ENCODE measurements at places on chromosomes 3 and 15.

- no peak for DNase-seq
Measured at GRCh38 chr15:26967719-26968269, 3.2 kb upstream of the GABRG3 start.

DNA sequence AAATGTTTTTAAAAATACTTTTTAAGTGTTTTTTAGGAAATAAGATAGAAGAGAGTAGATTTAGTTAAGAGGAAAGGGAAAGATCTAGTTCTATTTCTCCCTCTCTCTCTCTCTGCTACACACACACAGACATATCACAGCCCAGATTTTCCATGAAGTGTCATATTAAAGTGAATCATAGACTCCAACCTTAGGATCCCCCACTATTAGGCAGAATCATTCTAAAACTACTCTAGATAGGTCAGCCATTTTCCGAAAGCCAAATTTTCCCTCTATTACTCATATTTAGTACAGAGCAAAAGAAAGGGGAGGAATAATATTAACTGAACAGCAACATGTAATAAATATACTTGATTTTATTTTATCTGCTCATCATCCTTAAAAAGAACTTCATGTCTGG lies 45.1 kb upstream of the RSL24D1 start:
- no peak for DNase-seq

DNA sequence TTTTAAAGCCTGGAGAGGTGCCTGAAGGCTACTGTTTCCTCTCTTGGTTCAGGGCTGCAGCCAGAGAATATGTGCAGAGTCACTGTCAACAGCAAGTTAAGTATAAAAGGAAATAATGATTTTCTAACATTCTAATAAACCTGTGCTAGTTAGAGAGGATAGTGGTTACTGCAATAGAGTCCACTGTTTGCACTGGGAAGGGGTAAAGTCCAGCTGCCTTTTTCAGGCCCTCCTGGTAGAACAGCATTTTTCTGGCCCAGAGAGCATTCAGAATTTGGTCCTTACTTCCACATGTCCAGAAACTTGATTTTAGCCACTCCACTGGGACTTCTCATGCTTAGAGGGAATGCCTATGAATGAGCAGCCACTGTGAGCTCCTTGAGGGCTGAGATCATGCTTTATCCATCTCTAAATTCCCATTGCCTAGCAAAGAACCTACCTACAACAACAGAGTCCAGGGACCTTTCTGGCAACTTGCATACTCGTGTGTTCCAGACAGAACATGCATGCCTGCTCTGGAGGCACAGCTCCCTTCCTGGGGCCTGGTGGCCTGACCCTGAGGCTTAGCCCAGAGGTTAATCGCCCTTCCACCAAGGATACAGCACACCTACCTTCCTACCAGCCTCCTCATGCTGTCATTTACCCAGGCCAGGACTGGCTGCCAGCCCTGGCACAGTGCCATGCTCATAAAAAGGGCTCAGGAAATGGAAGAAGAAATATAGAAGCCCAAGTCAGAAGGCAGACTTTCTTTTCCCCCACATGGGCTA lies 50.3 kb upstream of the ATP13A3 start:
- no peak for DNase-seq

DNA sequence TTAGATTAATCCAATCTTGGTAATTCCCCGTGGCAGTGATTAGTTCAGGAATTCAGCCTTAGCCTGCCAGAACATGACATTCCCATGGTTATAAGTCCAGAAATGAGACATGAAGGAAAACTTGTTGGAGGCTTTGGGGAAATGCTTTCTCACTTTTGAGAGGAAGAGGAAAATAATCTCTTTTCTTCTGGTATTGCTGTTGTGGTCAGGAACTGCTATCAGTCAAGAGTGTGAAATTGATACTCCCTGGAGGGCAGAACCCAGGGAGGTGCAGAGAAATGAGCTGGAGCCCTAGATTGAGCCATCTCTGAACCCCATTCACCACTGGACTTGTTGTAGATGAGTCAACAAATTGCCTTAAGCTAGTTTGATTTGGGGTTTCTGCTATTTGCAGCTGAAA lies 38.6 kb upstream of the APH1B start:
- no peak for DNase-seq

- DNase-seq, result peak; percentile 14
Measured at GRCh38 chr3:150603980-150604319, 829 bp downstream of the SELENOT start.

GRCh38 chr15:98873441-98874218 lies 134.0 kb downstream of the PGPEP1L start:
- no peak for DNase-seq

DNA sequence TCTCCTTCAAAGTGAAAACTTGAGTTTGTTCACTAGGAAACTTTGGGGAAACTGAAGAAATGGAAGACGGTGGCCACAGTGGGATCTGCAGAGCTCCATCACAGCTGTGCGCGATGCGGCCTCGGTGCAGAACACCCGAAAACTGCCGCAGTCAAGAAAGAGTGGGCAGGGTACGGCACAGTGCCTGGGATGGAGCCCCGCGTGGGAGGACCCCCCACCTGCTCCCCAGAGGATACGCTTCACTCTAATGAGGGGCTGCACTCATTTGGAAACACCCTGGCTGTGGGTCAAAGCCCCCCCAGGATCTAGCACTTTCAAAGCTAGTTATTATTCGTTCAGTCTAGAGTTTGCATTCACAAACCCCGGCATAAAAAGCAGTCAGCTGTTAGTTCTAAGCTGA lies 9.5 kb downstream of the ADAMTS17 start:
- DNase-seq, result no peak

DNA sequence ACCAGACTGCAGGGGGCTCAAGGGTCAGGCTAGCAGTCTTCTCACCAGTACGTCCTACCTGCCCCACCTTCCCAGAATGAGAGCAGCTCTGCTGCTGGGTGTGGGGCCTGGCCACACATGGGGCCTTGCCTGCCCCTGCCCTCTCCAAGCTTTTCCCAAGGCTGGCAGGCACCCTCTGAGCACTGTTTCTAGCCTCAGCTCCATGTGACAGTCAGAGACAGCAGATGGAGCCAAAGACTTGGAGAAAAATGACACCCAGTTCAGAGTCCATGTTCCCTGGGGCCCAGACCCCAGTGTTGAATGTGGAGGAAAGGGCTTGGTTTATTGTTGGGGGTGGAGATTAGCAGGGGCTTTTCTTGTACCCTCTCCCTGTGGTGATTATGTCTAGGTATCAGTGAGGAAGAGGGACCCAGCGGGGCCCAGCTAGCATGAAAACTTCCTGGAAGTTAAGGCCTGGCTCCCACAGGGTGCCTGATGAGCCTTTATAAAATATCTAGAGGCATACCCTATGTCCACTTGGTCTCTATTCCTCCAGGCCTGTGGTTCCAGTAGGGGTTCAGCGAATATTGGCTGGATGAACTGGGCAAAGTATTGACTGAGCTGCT lies 153.8 kb downstream of the EEFSEC start:
- DNase-seq, result no peak

- DNase-seq, result no peak
Measured at GRCh38 chr15:23074684-23075083, 35.3 kb upstream of the TUBGCP5 start.

DNA sequence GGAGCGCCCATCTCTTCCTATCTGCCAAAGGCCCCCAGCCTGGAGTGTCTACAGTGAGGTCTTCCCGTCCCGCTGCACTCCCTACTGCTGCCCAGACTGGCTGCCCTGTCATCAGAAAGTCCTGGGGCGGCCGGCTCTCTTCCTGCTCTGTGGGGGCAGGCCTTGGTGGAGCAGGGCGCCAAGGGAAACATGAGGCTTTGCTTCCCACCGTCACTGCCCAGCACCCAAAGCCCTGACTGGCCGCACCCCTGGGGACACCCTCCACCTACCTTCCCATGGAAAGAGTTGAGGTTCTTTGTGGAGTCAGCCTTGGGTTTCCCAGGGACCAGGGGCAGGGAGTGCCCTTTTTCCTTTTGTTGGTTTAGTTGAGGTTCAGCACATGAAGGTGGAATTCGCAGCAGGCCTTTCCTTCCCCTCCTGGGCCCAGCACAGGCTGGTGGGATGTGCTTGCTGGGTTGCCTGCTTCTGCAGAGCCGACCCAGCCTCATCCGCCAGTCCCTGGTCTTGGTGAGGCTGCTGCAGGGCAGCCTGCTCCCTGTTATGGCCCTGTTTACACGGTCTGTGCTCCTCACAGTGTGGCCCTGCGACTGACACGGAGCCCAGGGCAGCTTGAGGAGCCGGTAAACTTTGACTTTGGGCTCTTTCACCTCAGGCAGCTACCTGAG lies 51.8 kb upstream of the PLXNA1 start:
- DNase-seq, result no peak

- DNase-seq, result no peak
Measured at GRCh38 chr15:42147431-42147735, 9.1 kb downstream of the PLA2G4F start.

- no peak for DNase-seq
Measured at GRCh38 chr3:121896823-121897222, 2.6 kb downstream of the SLC15A2 start.

- no peak for DNase-seq
Measured at GRCh38 chr3:71163198-71163918, 420.2 kb downstream of the FOXP1 start.

DNA sequence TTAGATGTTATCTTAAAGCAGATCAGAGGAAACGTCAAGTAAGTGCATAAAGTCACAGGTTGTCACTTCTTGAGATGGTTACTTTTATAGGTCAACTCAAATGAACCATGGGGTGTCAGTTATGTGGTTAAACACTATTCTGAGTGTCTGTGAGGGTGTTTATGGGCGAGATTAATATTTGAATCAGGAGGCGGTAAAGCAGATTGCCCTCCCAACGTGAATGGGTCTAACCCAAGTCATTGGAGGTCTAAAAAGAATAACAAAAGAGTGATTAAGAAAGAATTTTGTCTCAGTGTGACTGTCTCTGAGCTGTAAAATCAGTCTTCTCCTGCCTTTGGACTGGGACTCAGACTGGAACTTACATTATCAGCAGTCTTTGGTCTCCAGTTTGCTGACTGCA lies 977.5 kb downstream of the NAALADL2 start:
- DNase-seq, result no peak

DNA sequence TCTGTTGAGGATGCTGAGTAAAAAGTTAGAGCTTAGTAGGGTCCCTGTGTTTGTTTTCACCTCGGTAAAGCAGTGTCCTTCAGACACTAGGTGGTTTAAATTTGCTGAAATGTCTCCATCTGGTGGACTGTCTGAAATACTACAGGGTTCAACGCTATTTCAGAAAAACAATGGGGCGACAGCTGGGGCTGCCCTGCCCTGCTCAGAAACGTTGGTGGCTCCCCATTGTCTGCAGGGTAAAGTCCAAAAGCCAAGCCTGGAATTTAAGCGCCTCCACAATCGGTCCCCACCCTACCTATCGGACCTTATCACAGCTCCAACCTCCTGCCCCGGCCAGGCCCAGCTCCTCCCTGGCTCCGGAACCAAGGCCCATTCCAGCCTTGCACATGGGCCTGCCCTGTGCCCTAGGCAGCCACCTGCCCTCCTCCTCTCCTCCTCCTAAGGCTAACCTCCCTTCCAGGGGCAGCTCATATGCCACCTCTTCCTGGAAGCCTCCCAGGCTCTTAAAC lies 4.3 kb upstream of the TSEN2 start:
- DNase-seq, result no peak

- DNase-seq, result no peak
Measured at GRCh38 chr3:32438596-32439344, 47.1 kb downstream of the CMTM7 start.

GRCh38 chr3:43953814-43954692 lies 263.3 kb downstream of the ABHD5 start:
- DNase-seq, result no peak

- no peak for DNase-seq
Measured at GRCh38 chr3:106022913-106023312, 154.1 kb upstream of the CBLB start.

GRCh38 chr15:67383899-67384298 lies 129.3 kb downstream of the IQCH start:
- no peak for DNase-seq

DNA sequence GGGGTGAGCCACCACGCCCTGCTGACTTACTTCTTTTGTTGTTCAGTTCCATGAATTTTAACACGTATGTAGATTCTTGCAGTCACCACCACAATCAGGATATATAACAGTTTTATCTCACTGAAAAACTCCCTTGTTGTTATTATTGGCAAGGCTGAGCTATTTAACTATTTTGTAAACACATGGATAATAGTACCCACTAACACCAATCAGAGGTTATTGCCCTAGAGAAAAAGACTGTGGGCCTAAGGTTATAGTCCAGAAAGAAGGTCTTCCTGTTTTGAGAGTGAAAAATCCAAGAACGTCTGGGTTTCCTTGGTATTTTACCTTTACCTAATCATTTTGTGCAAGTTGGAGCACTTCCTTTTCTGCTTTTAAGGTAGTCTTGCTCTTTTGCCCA lies 9.5 kb downstream of the ZWILCH start:
- DNase-seq, result no peak

DNA sequence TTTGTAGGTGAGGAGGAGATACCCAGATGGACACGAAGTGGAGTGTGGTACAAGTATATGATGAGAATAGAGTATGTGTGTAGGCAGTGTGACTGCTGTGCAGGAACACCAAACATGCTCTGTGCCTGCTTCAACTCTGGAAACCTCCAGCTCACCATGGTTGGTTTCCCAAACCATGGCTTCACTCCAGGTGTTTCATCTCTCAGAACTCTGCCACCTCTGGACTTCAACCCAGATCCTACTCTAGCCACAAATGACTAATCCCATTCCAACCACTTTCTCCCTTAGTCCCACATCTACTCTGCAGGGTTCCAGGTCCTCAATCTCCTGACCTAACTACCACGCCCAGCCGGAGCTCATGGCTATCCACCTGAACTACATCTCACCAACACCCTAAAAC lies 102.1 kb downstream of the RYK start:
- no peak for DNase-seq

DNA sequence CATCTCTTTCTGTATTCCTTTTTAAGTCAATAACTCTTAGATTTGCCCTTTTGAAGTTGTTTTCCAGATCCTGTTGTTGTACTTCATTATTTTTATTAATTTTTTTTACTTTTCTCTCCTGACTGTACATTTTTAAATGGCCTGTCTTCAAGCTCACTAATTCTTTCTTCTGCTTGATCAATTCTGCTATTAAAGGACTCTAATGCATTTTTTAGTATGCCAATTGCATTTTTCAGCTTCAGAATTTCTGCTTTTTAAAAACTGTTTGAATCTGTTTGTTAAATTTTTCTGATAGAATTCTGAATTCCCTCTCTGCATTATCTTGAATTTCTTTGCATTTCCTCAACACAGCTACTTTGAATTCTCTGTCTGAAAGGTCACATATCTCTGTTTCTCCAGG lies 5.6 kb downstream of the OR5K4 start:
- no peak for DNase-seq

GRCh38 chr15:66241087-66241907 lies 12.3 kb downstream of the MEGF11 start:
- DNase-seq, result no peak

- DNase-seq, result peak; percentile 84
Measured at GRCh38 chr3:51669241-51670052, 1.6 kb upstream of the TEX264 start.

DNA sequence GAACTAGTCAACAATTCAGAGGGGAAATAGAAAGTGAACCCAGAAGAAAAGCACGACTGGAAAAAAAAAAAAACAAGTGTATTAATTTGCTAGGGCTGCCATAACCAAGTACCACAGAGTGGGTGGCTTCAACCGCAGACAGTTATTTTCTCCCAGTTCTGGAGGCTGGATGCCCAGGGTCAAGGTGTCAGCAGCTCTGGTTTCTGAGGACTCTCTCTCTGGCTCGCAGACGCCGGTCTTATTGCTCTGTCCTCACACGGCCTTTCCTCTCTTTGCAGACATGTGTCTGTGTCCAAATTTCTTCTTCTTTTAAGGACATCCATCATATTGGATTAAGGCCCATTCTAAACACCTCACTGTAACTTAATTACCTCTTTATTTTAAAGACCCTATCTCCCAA lies 291.8 kb downstream of the XXYLT1 start:
- DNase-seq, result no peak

All from stimulated activated CD4-positive, alpha-beta T cell treated with anti-CD3 and anti-CD28 coated beads, Interleukin-12 subunit alpha, Interleukin-12 subunit beta, amount 100 ng/mL, for 48 hours (primary cell).